ENCODE measurements at places on chromosomes 3 and 15.

DNA sequence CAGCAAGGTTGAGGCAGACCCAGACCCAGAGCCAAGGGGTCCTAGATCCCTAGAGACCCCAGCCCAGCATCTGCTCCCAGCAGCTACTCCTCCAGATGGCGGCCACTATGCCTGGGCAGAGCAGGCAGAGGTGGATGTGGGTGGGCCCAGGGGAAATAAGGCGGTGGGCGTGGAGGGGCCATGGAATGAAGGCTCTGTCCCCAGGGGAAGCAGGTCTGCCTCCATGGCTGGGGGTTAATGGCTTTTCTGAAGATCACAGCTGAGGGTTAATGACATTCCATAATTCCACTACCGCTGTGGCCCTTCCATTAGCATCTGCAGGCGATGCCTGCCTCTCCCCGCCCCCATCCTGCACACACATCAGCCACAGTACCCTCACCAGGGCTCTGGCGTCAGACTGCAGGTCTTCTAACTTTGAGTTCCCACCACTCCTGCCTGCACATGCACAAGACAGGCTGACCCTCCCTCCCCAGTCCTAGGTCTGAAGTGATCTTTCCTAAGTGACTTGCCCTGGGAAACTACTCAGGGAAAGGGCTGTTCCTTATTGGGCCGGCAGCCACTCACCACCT lies 41.2 kb downstream of the CCDC33 start:
- DNase-seq = no peak

- no peak for DNase-seq
Measured at GRCh38 chr3:120446891-120447668, 3.7 kb downstream of the FSTL1 start.

DNA sequence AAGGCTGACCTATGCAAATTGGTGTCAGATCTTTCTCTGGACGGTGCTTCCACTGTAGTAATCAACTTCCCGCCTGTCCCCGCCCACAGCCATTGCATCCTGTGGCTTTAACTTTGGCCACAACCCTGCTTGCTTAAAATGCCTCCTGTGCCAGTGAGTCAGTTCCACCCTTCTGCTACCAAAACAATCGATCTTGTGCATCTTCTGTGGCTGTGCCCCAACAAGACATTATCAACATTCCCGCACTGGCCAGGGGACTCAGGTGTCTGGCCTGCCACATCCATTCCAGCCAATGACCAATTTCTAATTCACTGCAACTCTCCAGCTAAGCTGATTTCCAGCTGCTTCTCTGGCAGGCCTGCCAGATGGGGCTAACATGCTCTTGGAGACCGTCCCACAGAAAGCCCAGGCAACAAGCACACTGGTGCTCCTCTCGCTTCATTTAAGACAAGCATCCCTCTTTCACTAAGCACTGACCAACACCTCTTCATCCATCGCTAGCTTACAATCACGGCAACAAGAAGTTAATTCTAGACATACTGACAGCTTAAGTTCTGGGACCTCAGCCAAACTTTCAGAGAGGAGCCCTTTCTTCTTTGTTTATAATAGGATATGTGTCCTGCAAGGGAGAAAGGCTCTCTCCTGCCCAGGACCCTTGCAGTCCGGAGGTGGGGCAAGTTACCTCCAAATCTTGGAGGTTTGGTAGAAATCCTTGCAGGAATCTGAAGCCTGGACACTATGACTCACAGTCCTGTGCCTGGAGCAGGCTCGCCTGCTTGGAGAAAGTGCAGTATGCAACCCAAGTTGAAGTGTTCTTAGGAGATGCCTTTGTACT lies 6.7 kb downstream of the CA12 start:
- peak; percentile 70 for DNase-seq

GRCh38 chr3:118909763-118910162 lies 124.9 kb downstream of the IGSF11 start:
- peak; percentile 8 for DNase-seq

DNA sequence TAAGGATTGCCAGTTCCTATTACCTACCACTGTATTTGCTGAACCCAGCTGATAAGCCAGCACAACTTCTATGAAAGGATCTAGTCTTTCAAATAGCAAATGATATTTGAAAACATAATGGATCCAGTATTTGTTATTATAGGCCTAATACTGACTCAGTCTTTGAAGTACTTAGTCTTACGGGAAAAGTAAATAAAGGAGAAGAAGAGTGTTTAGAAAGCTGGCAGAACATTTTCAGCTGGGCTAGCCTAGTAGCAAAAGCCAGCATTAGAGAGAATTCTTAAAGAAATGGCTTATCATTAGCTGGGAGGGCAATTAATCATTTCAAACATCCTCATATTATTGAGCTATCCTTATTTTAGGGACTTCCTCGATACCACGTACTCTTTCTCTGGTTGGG lies 101.4 kb upstream of the GOLIM4 start:
- DNase-seq = no peak

GRCh38 chr3:14289590-14290461 lies 111.2 kb downstream of the LSM3 start:
- peak; percentile 73 for DNase-seq

DNA sequence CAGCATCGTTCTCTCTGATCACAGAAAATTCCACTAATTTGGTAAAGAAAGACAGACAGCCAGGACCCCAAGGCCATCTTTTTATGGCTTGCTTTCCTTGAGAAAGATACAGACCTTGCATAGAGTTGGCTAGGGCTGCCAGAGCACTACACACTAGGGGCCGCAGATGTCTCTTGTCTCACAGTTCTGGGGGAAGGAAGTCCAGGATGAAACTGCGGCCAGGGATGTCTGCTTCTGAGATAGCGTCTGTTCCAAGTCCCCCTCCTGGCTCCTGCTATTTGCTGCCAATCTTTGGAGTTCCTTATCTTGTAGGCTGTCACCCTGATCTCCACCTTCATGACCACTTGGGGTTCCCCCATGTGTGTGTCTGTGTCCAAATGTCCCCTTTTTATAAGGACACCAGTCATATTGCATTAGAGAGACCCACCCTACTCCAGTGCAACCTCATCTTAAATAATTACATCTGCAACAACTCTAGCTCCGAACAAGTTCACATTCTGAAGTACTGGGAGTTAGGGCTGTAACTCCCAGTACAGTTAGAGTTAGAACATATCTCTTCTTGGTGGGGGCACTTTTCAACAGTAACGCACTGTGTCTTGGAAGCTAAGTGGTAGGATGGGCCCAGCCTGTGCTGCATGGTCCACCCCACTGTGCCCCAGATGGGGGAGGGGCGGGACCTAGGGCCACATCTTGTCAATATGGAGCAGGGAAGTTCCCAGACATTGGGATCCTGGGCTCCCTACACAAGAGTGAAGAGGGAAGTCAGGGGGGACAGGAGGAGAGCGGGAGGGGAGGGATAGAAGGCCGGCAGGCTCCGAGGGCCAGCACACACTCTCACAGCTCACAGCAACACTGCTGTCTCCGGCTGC lies 42.2 kb downstream of the KLF15 start:
- no peak for DNase-seq

GRCh38 chr15:60652870-60653269 lies 173.9 kb upstream of the ICE2 start:
- DNase-seq = no peak

DNA sequence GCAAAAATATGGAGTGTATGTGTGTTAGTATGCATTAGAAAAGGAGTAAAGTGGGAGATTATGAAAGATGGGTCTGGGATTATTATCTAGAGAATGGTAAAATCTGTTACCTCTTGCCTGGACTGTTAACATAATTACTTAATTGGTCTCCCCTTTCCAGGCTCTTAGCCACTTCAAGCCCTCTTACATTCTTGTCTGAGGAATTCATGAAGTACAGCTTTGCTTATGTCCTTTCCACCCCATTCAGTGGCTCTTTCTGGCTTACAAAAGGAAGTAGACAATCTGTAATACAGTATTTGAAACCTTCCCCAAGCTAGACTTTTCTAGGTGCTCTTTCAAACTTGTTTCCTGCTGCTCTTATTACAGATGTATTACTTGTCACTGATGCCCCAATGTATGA lies 129.8 kb downstream of the MBNL1 start:
- no peak for DNase-seq

DNA sequence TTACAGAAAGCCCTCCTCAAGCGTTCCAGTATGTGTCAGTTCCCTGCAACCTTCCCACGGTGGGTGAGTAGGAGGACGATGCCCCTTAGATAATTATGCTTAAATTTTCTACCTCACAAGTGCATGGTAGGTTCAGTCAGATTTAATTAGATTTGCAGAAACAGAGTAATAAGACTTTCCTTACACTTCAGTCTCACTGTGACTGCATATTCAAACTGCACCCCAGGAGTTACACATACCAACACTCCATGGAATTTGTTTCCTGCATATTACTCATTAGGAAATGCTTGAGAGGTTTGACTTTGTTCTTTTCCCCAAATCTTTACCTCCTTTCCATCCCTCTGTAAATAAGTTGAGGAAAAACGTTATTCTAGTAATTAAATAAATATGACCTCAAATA lies 108.8 kb downstream of the ARRDC4 start:
- DNase-seq = peak; percentile 38

- DNase-seq = no peak
Measured at GRCh38 chr15:63483521-63484371, 20.6 kb upstream of the USP3 start.

DNA sequence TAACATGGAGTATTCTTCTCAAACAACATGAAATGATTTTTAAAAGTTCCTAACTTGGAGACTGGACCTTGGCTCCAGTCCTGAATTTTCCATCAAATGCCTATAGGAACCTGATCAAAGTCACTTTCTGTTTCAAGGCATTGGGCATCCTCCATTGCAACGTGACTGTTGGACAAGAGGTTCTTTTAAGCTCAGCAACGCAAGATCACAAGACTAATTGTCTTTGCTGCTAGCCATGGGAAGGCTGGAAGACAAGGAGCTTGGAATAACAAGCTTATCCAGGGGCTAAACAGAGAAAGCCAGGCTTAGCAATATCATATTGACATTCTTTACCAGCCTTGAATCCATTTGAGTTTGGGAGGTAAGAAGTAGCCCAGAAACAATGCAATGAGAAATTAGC lies 48.3 kb downstream of the SST start:
- no peak for DNase-seq

GRCh38 chr15:25501828-25502446 lies 63.1 kb upstream of the UBE3A start:
- peak; percentile 37 for DNase-seq

GRCh38 chr15:60534546-60534945 lies 55.6 kb upstream of the ICE2 start:
- DNase-seq = no peak

GRCh38 chr15:64622410-64623260 lies 152.8 kb downstream of the RBPMS2 start:
- DNase-seq = no peak

GRCh38 chr3:62607287-62608029 lies 234.1 kb upstream of the FEZF2 start:
- DNase-seq = peak; percentile 85

DNA sequence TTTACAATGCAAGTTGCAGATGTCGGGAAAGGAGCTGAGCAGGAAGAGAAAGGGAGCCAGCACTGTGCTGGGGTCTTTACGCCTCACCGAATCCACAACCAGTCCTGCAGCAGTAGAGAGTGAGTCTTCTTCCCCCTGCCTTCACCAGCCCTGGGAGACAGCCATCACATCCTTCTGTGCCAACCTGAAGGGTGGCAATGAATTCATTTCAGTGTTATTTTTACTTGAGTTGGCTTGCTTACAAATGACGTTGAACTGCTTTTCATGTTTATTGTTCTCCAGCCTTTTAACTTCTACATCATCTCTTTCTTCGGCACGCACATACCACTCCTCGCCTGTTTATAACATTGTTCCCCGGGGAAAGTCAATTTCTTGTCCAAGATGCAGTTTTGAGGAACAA lies 77.1 kb downstream of the TRIM42 start:
- no peak for DNase-seq

DNA sequence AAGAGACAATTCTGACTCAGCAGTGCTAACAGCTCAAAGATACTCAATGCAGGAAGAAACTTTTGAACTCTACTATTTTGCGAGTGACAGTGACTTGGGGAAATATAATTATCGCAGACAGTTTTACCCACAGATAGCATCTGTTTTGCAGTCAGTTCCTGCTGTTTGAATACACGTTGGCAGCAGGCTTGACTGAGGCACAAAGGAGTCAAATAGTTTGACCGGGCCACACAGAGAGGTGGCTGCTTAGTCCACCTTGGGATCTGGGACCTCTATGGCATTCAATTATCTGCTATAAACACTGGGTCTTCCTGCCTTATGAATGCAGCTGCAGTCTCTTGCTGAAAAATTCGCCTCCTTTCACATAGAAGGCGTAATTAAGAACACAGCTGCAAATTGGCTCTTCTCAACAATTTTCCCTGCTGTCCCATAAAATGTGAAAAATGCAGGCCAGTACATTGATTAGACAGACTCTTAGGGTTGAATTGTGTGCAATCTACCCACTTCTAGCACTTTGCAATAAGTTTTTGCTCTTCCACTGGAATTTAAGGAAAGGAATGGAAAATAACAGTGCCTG lies 56.5 kb downstream of the OTOL1 start:
- DNase-seq = no peak

DNA sequence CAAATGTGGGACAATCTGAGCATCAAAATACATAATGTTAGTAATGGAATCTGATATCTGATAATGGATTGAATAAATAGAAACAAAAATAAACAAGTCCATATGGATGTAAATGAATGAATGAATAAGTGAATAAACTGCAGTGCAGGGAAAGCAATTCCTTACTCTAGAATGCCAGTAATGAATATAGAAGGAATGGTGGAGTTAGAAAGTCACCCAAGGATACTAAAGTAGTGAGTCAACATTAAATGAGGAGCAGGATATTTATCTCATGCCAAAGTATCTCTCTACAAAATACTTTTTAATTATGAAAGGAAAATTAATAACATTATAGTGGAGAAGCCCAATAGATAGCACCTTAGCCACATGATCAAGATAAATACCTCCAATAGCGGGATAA lies 300.3 kb downstream of the FEZF2 start:
- DNase-seq = no peak

GRCh38 chr15:66565741-66566144 lies at the start of gene LCTL:
Gene LCTL (minus strand): TSS chr15:66565998. CDS start chr15:66565365, 633 bp downstream.
- DNase-seq = peak; percentile 64

GRCh38 chr15:70302360-70302759 lies 204.6 kb upstream of the TLE3 start:
- no peak for DNase-seq

GRCh38 chr3:112747624-112748023 lies 99.0 kb downstream of the CD200R1L start:
- DNase-seq = no peak

All from ELR (cell line).